Mammary epithelial cell (primary cell): ENCODE measurements at places on chromosomes 2 and 18. TPM values are rescaled to one million over a fixed set of nuclear protein-coding genes. Genes with fewer than 3 reads are reported as not detected.

The NAGK gene
- total RNA-seq: 29.5 TPM

The UGT1A1 gene
- 0.17 TPM for total RNA-seq

The FBXO36 gene
- 0.75 and 0.78 TPM in 2 replicates for total RNA-seq

The TBR1 gene
- under 0.01 TPM for total RNA-seq

The BARD1 gene
- total RNA-seq: 6.7 and 17.5 TPM in 2 replicates

The E2F6 gene
- 9.3 TPM for total RNA-seq

The HOXD3 gene
- total RNA-seq: not detected in 2 replicates

The EPAS1 gene
- 174 and 239 TPM in 2 replicates for total RNA-seq

The LCT gene
- not detected for total RNA-seq

The POTEJ gene
- total RNA-seq: not detected

The STAT4 gene
- total RNA-seq: 4.5 TPM

The FOXD4L1 gene
- total RNA-seq: 0.33 TPM

The M1AP gene
- 0.56 and 0.94 TPM in 2 replicates for total RNA-seq

The CHRNG gene
- total RNA-seq: not detected in 2 replicates
